GM23248 (cell line): ENCODE measurements at places on chromosomes 12 and 14.
A peak's percentile ranks its signal among the peaks of the same experiment; 100 is the strongest.

DNA sequence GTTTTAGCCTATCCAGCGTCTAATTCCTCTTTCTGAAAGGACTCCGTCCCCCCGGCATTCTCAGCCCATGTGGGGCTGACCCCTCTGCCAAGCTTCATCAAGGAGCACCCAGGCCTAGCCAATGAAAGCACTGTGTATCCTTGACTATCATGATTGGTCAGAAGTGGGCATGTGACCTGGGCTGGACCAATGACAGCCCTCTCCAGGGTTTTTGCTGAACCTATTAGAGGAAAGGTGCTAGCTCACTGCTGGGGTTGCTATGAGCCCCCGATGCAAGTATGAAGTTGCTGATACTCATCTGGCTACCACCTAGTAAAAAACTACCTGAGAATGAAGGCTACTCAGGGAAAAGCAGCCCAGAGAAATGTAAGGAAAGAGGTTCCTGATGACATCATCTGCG, 68.1 kb downstream of the LRRC74A start:
- no peak for DNase-seq

DNA sequence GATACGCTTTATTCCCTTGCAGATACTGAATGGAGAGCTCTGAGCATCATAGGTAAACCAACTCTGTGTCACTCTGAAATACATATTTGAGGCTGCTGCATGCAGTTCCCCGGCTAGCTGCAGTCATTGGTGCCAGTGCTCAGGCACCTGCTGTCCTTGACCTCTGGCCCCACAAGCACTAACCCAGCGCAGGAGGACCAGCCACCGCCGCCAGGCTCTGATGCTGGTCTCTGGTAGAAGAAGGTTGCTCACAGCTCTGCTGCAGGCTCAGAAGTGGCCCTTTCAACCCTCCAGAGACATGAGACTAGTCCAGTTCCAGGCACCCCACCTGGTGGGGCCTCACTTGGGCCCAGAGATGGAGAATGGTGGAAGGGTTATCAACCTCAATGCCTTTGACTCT, 34.5 kb upstream of the PTPRB start:
- DNase-seq, result no peak

DNA sequence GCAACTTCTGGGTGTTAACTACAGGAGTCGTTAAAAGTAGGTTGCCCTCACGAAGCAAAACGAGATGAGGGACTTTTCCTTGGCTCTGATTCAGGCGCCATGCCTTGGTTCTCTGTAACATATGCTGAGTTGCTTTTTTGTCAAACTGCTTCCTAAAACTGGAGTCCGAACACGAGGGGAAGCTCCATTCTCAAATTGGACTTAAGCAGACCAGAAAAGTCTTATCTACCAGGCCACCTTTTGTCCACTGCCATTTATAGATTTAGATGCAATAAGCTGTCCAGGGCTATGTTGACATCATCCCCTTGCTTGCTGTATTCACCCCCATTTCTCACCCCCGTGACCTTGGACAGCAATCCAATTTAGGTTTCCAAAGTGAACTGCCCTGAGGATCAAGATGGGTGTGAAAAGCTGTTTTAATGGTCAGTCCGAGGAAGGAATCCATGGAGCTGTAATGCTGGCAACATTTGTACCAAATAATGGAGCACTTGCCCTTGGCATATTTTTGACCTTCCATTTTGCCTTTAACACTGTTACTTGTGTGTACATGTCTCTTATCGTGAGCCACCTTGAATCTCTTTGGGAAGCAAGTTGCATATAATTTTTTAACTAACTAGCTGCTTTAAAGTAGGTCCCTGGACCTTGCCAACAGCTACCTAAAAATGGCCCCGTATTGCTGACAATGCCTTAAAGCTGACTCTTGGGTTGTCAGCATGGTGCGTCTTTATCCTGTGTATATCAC, 298.1 kb downstream of the EGLN3 start:
- DNase-seq, result no peak

DNA sequence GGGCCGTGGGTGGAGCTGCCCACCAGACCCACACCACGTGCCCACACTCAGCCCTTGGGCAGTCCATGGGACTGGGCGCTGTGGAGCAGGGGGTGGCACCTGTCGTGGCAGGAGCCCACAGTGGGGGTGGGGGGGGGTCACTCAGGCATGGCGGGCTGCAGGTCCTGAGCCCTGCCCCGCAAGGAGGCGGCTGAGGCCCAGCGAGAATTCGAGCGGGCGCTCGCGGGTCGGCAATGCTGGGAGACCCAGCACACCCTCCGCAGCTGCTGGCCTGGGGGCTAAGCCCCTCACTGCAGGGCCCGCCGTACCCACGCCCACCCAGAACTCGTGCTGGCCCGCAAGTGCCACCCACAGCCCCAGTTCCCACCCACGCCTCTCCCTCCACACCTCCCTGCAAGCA, 132.6 kb upstream of the GARIN2 start:
- no peak for DNase-seq

GRCh38 chr12:79884401-79885006, 50.4 kb downstream of the PPP1R12A start:
- DNase-seq, result no peak

- no peak for DNase-seq
Observed at GRCh38 chr14:68710776-68711175, 82.1 kb downstream of the ZFP36L1 start.

DNA sequence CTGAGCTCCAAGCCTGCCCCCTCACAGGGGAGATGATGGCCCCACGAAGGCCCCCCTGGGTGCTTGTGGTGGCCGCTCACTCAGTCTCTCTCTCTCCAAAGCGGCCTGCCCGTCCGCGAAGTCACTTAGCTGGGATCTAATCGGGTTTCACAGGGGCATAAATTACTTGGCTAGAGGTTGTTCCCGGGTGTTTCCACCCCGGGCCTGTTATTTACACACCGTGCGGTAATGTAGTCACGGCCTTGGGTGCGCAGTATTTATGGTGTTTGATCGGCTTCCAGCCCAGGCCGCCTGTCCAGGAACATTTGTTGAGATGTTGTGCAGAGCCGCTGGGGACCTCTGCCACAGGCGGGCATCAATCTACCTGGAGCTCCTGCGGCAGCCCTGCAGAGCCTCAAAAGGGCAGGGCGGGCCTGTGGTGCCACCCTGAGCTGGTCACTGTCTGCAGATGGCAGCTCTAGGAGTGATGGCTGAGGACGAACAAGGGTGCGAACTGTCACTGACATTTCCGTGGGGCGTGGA, 91.2 kb downstream of the KIF26A start:
- no peak for DNase-seq

- DNase-seq, result no peak
Observed at GRCh38 chr14:75254901-75255584, 23.6 kb upstream of the FOS start.

DNA sequence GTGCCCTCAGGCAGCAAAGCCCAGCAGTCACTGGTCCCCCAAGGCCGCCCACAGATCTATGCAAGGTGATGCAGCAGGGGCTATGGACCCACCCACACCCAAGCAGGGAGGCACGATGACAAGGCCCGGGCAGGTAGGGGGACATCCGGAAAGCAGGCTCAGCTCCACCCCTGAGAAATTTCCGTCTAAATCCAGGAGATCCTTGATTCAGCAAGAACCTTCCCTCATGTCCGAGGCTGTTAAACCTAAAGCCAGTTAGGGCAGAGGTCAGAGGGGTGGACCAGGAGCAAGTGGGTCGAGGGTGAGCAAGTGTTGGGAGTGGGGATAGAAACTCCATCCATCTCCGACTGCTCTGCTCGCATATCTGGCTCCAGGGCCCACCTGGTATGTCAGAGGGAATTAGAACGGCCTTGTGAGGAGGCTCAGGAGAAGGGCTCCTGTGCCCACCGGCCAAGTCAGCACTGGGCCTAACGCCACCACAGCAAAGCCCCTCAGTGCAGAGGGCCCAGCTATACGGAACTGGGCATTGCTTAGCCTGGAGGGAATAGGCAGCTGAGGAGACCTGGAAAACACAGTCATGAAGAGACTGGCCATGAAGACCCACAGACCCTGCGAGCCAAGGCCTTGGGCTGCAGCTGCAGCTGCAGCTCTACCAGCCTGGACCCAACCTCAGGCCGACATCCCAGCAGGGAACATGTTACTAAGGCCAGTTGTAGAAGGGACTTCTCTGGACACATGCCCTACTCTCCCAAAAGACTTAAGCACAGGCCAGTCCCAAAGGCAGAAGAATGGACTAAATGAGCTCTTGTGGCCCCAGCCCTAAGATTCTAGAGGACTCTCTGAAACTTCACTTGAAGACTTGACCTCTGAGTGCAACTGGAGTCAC, 34.3 kb downstream of the DAD1 start:
- DNase-seq, result no peak

DNA sequence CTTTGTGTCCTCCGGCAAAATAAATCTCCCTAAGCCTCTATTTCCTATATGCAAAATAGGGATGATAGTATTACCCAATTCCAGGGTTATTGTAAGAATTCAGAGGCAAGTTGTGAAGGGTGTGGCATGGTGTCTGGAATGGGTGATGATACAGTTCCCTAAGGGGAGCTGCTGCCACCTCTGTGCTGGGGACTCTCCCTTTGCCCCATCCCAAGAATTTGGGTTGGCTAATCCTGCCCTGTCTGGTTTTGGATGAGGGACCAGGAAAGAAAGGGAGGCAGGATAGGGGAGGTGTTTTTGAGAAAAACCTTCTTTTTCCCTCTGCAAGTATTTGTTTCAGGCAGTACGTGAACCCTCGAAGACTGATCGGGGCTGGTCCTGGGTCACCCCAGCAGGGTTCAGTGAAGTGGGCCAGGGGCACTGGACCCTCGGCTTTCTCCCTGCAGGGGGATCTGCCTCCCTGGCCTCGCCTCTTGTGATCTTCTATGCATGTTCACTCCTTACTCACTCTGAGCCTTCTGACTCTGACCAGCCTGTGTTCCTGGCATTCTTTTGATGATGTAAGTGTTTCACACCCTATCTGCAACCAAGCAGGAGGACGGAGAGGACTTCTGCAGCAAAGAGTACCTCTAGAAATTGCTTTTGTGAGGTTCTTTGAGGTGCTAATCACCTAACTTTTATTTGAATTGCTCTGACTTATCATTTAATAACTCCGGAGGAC, 60.8 kb downstream of the RASSF3 start:
- DNase-seq, result peak; percentile 75

- no peak for DNase-seq
Observed at GRCh38 chr14:50423529-50423928, 26.8 kb upstream of the CDKL1 start.

GRCh38 chr12:101764051-101764792, 25.0 kb upstream of the SYCP3 start:
- no peak for DNase-seq

GRCh38 chr12:116060764-116061163, 216.7 kb downstream of the MED13L start:
- DNase-seq, result peak; percentile 65

DNA sequence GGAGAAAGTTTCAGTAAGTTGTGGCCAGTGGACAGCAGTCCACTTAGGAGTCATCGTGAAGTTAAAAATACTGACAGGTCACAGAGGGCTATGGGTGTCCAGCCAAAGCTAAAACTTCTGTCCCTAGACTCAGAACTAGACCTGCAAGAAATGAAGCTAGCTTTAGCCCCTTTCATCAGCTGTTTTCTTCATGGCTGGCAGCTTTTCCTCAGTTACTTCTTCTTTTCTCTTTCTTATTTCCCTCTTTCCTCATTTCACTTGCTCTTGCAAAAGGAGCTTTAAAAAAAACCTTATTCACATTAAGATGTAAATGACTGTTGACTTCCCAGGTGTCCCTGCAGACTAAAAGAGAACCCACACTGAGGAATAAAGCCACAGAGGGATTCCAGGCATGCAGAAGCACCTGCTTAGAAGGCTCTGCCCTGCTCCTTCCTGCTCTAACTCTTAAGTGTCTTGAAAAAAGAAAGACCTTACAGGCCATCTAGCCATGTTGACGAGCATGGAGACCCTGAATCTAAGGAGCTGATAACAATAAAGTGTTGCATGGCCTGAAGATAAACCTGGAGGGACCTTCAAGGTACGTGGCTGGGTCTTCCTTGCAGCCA, 69.7 kb upstream of the CCND2 start:
- DNase-seq, result no peak
